Osteoblast (primary cell): ENCODE measurements at places on chromosomes 1 and 21. TPM values are rescaled to one million over a fixed set of nuclear protein-coding genes. Genes with fewer than 3 reads are reported as not detected.

DNA sequence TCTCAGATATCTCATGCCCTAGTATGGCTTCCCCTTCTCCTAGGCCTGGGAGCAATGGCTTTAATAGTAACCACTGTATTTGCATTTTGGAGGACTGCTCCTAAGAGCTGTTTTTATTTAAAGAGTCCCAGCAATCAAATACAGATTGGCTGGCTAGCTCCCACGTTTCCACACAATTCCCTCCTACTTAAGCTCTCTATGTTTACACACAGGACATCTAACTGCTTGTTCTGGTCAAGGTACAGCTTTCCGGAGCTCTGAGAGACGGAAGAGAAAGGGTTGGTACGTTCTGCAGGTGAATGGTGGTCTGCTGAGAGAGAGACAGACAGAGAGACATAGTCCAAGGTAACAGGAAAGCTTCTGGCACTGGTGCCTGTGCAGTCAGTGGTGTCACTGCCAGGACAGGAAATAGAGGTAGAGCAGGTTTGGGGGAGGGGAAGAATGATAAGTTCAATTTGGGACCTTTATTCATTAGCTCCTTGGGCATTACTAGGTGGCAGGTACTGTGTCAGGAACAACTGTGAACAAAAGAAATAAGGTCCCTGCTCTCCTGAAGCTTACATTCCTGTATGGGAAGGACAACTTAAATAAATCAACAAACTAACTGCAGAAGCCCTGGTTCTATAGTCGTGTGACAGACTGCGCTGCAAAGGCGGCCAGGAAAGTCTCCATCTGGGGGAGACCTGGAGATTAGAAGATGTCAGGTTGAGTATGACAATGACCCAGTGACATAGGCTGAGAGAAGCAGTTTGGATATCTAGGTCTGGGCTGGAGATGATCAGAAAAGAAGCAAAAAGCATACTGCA is 1.2 kb upstream of the SLC25A33 start:
- peaks cover 5% of the 10 kb centered on the region for H3K4me1 ChIP-seq
- H3K36me3 ChIP-seq: no peaks in the 10 kb centered on the region
- no peak overlapping the region for H3K27ac ChIP-seq
- H3K4me3 ChIP-seq: no peak overlapping the region
- H3K27me3 ChIP-seq: no peaks in the 10 kb centered on the region
- DNase-seq: no peak

MSH4 gene
- under 0.01 and 0.29 TPM in 2 replicates for total RNA-seq

RNU1-4 gene
- under 0.01 TPM in 1 of 2 replicates, not detected in the other for total RNA-seq

LRRC71 gene
- total RNA-seq: 0.36 and 0.59 TPM in 2 replicates

OR2L13 gene
- under 0.01 TPM in 1 of 2 replicates, not detected in the other for total RNA-seq

AADACL4 gene
- total RNA-seq: not detected in 2 replicates

DNA sequence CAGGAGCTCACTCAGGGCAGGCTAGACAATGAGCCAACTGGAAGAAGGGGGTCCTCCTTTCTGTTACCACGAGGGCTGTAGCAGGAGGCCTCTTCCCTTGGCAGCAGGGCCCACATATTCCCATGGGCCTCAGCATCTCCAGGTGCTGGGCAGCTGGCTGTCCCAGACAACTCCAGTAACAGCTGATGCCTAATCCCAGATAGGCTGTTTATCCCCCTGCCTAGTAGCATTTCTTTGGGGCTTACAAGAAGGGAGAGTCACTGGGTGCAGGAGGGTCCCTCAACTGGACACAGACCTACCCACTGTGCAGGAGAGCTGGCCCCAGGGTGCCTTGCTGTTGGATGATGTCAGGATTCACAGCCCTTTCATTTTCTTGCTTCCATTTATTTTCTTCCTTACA is 278.2 kb downstream of the DSCAM start:
- no peaks in the 10 kb centered on the region for H3K27me3 ChIP-seq
- no peaks in the 10 kb centered on the region for H3K36me3 ChIP-seq
- DNase-seq: no peak

DNA sequence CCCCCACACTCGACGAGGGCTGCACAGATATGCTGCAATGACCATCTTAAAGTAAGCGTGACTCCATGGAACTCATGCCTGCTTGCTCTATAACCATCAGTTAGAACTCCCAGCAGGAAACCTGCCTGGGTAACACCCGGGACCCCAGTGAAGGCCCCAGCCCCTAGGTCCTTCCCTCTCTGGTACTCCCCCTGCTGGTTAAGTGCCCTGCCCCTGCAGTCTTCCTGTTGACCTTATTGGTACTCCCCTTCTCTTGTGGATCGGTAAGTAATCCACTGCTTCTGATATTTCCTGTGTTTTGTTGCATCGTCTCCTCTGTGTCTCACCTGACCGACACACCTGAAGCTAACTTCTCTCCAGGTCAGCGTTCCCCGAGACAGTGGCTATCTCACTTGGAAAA is 104.8 kb upstream of the COG2 start:
- H3K27me3 ChIP-seq: peaks cover 5% of the 10 kb centered on the region
- peaks cover 3% of the 10 kb centered on the region for H3K4me1 ChIP-seq
- H3K27ac ChIP-seq: no peak overlapping the region
- DNase-seq: no peak
- no peaks in the 10 kb centered on the region for H3K36me3 ChIP-seq

DNA sequence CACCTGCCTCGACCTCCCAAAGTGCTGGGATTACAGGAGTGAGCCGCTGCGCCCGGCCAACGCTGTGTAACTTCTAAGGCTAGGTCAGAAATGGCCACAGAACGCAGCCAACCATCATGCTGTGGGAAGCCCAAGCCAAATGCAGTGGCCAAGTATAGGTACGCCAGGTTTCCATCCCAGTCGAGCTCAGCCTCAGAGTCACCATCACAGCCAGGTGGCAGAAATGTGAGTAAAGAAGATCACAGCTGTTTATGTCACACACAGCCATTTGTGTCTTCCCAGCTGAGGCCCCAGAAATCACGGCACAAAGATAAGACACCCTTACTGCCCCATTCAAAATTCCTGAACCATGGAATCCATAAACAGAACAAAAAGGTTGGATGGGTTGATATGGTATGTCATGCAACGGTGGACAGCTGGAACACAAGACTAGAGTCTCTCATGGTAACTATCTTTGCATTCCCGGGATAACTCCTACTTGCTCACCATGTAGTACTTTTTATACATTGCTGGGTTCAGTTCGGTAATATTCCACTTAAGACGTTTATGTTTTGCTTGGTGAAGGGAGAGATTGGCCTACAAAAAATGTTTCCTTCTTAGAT is 84.3 kb downstream of the SLC45A1 start:
- H3K27me3 ChIP-seq: no peaks in the 10 kb centered on the region
- DNase-seq: no peak
- peaks cover 28% of the 10 kb centered on the region for H3K36me3 ChIP-seq

PTPN7 gene
- not detected in 2 replicates for total RNA-seq

DNA sequence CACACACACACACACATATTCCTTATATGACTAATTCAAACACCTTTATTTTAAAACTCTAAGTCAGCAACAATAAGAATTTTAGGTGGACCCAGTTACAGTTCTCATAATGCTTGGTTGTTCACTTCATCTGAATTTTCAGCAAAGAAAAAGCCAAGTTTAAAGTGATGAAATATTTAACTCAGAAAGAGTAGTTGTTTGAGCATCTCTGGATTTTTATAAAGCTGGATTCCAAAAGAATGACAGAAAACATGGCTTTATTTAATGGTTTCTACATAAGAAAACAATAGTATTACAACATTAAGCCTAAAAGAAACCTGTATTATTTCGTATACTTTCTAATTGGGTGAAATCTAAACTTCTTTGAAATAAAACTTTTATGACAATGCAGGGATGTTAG is 54.2 kb upstream of the ADAMTS5 start:
- no peaks in the 10 kb centered on the region for H3K27me3 ChIP-seq
- no peak for DNase-seq
- H3K36me3 ChIP-seq: no peaks in the 10 kb centered on the region
- no peak overlapping the region for H3K4me3 ChIP-seq
- peaks cover 5% of the 10 kb centered on the region for H3K4me1 ChIP-seq
- no peak overlapping the region for H3K27ac ChIP-seq

ATP1A4 gene
- total RNA-seq: not detected in 2 replicates

GRCh38 chr1:8217011-8217711 is 100.8 kb upstream of the SLC45A1 start:
- peak overlapping the region; percentile 65 for H3K4me3 ChIP-seq
- no peaks in the 10 kb centered on the region for H3K27me3 ChIP-seq
- H3K36me3 ChIP-seq: no peaks in the 10 kb centered on the region
- peaks cover 24% of the 10 kb centered on the region for H3K4me1 ChIP-seq
- DNase-seq: peak; percentile 81

DNA sequence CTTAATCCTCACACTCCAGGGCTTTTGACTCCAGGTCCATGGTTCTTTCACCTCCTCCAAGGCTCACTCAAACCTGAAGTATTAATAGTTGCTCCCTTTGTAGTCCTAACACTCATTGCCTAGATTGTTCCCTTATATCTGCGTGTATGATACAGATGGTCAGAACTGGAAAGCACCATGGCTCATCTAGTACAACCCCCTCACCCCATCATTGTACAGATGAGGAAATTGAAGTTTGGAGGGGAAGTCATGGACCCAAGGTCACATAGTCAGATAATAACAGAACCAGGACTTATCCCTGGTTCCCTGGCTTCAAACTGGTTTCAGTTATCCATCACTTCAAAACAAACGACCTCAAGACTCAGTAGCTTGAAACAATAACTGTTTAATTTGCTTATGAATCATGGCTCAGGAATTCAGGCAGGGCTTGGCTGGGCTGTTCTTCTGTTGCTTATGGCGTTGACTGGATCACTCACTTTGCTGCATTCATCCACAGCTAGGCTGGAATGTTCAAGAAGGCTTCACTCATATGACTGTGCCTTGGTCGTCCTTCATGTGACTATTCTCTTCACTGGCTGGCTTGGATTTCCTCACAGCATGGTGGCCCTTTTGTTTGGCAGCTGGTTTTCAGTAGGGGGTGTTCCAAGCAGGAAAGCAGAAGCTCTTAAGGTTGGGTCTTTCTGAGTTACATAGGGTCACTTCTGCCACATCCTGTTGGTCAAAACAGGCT is 5.0 kb downstream of the NOS1AP start:
- no peak overlapping the region for H3K4me3 ChIP-seq
- H3K27ac ChIP-seq: no peak overlapping the region
- H3K27me3 ChIP-seq: peaks cover 43% of the 10 kb centered on the region

DNA sequence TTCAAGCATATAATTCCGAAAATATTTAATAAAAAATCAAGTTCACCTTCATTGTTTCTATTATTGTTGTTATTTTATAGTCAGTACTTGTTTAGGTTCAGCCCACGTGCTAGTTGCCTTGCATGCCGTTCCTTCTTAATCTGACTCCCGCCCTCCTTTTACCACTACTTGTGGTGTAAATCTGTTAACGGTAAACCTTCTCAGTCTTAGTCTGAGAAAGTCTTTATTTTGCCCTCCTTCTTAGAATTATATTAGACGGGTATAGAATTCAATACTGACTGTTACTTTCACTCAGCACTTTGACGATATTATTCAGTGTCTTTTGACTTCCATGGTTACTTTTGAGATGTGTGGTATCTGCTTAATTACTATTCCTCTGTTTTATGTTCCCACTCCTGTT is 104.8 kb downstream of the RGL1 start:
- H3K36me3 ChIP-seq: peaks cover 10% of the 10 kb centered on the region
- H3K27ac ChIP-seq: no peak overlapping the region
- no peaks in the 10 kb centered on the region for H3K27me3 ChIP-seq
- H3K4me3 ChIP-seq: no peak overlapping the region
- H3K4me1 ChIP-seq: peaks cover 15% of the 10 kb centered on the region
- DNase-seq: no peak

DNA sequence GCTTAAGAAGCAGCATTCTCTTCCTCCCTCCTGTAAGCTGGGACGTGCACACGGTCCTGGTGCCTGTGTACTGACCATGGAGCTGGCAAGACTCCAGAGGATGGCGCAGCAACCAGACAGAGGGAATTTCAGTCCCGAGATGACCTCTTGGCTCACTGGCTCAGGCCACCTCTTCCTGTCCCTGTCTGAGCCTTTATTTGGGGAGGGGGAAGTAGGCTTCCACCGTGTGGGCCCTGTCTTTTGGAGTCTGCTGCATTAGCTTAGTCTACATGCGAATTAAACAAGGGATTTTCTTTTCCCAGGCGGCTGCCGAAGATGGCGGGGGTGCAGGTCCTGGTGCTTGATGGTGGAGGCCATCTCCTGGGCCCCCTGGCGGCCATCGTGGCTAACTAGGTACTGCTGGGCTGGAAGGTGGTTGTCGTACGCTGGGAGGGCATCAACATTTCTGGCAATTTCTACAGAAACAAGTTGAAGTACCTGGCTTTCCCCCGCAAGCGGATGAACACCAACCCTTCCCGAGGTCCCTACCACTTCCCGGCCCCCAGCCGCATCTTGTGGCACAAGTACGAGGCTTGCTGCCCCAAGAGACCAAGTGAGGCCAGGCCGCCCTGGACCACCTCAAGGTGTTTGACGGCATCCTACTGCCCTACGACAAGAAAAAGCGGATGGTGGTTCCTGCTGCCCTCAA is 10.2 kb downstream of the IL24 start:
- no peak overlapping the region for H3K27ac ChIP-seq
- no peaks in the 10 kb centered on the region for H3K36me3 ChIP-seq
- no peak for DNase-seq
- peaks cover 18% of the 10 kb centered on the region for H3K27me3 ChIP-seq
- H3K4me1 ChIP-seq: peaks cover 15% of the 10 kb centered on the region

GRCh38 chr1:208980605-208981004 is 602.9 kb upstream of the CAMK1G start:
- DNase-seq: no peak
- H3K27ac ChIP-seq: no peak overlapping the region
- H3K36me3 ChIP-seq: no peaks in the 10 kb centered on the region
- H3K27me3 ChIP-seq: no peaks in the 10 kb centered on the region
- H3K4me1 ChIP-seq: no peaks in the 10 kb centered on the region
- H3K4me3 ChIP-seq: no peak overlapping the region

DNA sequence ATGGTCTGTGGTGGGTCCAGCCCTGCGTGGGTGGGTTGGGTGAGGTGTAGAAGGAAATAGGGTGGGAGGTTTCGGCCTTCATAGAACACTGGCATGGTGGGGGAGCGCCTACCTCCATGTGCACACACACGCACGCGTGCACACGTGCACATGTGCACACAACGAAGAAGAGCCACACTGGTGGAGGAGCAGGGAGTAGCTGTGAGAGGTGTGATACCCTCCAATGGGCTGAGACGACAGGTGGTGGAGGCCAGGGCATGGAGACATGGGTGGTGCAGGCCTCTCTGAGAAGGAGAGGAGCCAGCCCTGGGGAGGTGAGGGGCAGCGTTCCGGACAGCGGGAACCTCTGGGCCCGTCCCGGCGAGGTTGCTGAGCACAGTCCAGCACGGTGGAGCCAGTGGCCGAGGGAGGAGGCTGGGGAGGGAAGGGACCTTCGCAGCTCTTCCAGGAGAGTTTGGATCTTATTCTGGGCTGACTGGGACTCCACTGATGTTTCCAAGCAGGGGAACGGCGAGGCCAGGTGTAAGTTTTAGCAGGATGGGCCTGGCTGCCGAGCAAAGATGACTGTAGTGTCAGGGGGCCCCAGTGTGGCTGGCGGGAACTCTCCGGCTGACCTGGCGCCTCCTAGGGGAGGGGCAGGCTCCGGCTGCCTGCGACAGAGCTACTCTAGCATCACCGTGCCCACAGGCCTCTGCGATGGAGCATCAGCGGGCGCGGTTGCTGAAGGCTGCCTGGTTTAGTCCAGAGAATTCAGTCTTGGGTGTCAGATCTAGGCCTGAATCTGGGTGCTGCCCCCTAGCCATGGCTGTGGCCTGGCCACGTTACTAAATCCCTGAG is 107.2 kb downstream of the ARHGEF10L start:
- no peak overlapping the region for H3K4me3 ChIP-seq
- H3K27ac ChIP-seq: no peak overlapping the region
- no peak for DNase-seq
- peaks cover 22% of the 10 kb centered on the region for H3K36me3 ChIP-seq
- H3K4me1 ChIP-seq: peaks cover 7% of the 10 kb centered on the region

CELA3A gene
- total RNA-seq: not detected in 2 replicates

GRCh38 chr1:234541286-234541975 is 62.5 kb upstream of the TARBP1 start:
- no peaks in the 10 kb centered on the region for H3K36me3 ChIP-seq
- peaks cover 19% of the 10 kb centered on the region for H3K4me1 ChIP-seq
- H3K27ac ChIP-seq: no peak overlapping the region
- no peak for DNase-seq
- no peak overlapping the region for H3K4me3 ChIP-seq
- no peaks in the 10 kb centered on the region for H3K27me3 ChIP-seq

C8A gene
- total RNA-seq: not detected in 2 replicates
